ENCODE measurements at places on chromosomes 13 and 19.

GRCh38 chr19:49387936-49388372 is at the start of gene KASH5:
Gene KASH5 (plus strand): TSS chr19:49388249. CDS start chr19:49390884, 2,635 bp downstream.
- peak; percentile 66 for DNase-seq

DNA sequence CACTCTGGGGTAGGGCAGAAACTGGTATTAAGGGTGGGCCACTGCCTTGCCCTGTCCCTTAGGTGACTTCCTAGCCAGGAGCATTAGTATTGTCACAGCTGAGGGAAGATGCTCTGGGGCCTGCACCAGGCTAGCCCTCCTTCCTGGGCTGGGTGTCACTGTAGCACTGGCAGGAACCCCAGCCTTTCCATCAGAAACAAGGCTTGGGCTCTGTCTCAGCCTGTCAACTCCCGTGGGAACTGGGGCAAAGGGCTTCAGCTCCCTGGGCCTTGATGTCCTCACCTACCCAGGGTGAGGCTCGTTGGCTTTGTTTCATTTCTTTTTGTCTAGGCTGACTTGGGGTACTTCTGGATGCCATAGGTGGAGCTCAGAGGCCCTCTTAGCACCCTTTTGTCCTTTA is 18.0 kb downstream of the PAF1 start:
- DNase-seq, result no peak

GRCh38 chr19:50939596-50939995 is 13.2 kb downstream of the KLK5 start:
- DNase-seq, result no peak

DNA sequence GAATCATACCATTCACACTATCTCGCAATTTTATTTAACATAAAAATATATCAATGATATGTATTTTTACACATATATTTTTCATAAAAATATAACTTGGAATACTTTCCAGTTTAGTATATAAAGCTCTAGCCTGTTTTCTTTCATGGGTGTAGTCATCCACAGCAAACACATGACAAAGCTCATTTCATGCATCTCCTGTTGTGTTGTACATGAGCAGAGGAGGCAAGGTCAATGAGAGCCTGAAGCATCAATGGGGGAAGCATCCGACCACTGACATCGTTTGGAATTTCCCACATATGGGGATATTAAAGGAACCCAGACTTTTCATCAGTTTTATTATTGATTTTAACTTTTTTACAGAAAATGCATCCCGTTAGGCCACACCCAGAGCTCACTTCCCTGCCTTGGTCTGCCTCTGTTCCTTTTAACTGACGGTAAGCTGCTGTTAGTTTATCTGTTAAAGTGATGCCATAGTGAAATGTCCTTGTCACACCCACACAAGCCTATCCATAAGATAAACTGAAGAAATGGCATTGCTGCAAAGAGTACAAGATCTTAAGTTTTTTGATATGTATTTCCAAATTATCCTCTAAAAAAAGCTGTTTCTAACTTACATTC is 44.0 kb downstream of the MIPEP start:
- DNase-seq, result no peak

- DNase-seq, result no peak
These were observed 450.4 kb downstream of the FGF9 start for GRCh38 chr13:22121146-22121739.

DNA sequence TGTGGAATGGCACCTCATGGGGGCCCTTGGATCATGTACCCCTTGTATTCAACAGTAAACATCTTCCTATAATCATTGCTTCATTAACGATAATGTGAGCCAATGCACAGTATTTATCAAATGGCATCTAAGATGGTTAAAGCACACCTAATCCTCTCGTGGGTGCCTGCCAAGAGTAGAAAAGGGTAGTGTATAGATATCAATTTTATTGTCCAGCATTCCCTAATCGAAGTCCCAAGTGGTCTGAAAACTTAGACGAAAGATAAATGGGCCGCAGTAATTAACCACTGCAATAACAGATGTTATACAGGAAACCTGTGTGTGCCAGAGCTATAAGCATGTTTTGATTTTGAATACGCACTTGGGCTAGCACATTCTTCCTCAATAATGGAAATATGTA is 667 bp upstream of the MBNL2 start:
- DNase-seq, result no peak

- no peak for DNase-seq
These were observed 5.3 kb downstream of the POLR2E start for GRCh38 chr19:1089891-1090290.

DNA sequence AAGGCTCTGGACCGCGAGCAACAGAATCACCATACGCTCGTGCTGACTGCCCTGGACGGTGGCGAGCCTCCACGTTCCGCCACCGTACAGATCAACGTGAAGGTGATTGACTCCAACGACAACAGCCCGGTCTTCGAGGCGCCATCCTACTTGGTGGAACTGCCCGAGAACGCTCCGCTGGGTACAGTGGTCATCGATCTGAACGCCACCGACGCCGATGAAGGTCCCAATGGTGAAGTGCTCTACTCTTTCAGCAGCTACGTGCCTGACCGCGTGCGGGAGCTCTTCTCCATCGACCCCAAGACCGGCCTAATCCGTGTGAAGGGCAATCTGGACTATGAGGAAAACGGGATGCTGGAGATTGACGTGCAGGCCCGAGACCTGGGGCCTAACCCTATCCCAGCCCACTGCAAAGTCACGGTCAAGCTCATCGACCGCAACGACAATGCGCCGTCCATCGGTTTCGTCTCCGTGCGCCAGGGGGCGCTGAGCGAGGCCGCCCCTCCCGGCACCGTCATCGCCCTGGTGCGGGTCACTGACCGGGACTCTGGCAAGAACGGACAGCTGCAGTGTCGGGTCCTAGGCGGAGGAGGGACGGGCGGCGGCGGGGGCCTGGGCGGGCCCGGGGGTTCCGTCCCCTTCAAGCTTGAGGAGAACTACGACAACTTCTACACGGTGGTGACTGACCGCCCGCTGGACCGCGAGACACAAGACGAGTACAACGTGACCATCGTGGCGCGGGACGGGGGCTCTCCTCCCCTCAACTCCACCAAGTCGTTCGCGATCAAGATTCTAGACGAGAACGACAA is 1.8 kb downstream of the PCDH17 start:
- peak; percentile 88 for DNase-seq

GRCh38 chr13:40987606-40988280 is 31.4 kb downstream of the ELF1 start:
- DNase-seq, result no peak

DNA sequence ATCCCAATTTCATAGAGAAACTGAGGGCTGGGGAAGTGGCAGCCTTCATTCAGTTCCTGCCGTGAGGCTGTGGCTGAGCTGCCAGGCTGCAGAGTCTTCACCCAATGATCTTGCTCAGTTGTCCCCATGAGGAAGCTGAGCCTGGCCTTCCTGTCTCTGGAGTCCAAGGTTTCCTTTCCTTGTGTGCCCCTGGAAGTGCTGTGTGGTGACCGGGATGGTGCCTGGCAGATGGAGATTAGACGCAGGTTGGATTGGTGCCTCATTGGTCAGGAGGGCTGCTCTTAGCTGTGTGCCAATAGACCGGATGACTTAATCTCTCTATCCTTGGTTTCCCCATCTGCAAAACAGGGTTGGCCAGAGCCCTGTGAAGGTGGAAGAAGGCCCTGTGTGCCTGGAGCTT is 24.6 kb downstream of the DNM2 start:
- no peak for DNase-seq

- peak; percentile 54 for DNase-seq
These were observed 216.1 kb downstream of the SLITRK1 start for GRCh38 chr13:83666141-83666540.

GRCh38 chr13:80115616-80116015 is 225.3 kb downstream of the SPRY2 start:
- DNase-seq, result no peak

DNA sequence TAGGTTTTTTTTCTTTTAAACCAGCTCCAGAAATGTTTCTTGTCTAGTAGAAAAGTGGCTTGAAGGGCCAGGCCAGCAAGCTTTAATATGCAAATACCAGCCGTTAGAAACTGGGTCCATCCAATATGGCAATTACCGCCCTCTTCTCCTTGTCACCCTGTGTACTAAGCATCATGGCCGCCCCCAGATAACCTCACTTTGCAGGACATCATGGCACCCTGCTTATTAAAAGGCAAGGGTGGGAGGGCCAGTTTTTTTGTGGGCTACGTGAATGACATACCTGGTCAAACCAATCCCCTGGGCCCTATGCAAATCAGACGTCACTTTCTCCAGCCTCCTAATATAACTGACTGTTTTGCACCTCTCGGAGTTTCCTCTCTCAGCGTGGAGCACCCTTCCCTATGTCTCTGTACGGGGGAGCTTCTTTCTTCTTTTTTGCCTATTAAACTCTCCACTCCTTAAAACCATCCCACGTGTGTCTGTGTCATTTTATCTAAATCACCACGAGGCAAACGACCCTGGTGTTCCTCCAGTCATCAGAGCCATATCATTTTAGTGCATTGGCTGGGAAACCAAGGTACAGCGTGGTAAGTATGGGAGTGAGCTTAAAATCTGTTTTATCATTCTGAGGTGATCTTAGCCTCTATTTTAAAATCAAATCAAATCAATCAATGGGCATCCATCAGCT is 27.7 kb downstream of the OXGR1 start:
- DNase-seq, result no peak

DNA sequence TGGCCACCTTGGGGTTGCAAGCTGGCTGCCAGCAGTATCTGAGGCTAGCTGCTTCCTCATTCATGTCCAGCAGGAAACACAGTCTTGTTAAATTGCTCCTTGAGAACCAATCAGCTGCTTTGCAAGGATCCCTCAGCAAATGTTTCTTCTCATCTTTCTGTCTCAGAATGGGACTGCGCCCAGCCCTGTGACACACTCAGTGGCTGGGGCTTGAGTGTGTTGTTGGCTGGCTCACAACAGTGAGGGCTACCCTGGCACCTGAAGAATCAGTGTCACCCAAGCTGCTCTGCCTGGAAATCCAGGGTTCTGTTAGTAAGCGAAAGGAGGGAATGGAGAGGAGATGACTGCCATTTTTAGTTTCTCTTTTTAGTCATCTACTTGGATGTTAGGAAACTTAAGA is 317.2 kb downstream of the DCT start:
- DNase-seq, result no peak

GRCh38 chr13:22193070-22193469 is 522.2 kb downstream of the FGF9 start:
- DNase-seq, result no peak

GRCh38 chr13:76932076-76932475 is 16.2 kb upstream of the ACOD1 start:
- DNase-seq, result no peak

GRCh38 chr19:49677901-49678674 is 1.0 kb downstream of the PRMT1 start:
- peak; percentile 97 for DNase-seq

- peak; percentile 19 for DNase-seq
These were observed 16.6 kb downstream of the VRK3 start for GRCh38 chr19:50008532-50008931.

- DNase-seq, result no peak
These were observed 744 bp downstream of the ZNF805 start for GRCh38 chr19:57241176-57241575.

DNA sequence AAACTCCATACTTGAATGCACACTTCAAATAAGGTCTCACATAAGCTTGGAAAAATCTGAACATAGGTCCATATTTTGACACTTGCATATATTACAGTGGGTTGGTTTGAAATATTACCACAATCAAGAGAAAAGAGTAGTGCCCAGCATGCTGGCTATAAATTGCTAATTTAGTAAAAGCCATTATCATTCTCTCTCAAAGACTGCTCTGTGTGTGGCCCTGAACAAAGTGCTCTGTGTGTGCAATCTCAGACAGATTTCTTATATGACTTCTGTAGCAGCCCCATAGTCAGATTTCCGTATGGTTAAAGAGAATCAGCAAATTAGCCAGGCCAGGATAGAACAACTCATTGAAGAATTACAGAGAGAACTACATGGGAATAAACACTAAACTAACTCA is 78.2 kb downstream of the LIG4 start:
- DNase-seq, result no peak

DNA sequence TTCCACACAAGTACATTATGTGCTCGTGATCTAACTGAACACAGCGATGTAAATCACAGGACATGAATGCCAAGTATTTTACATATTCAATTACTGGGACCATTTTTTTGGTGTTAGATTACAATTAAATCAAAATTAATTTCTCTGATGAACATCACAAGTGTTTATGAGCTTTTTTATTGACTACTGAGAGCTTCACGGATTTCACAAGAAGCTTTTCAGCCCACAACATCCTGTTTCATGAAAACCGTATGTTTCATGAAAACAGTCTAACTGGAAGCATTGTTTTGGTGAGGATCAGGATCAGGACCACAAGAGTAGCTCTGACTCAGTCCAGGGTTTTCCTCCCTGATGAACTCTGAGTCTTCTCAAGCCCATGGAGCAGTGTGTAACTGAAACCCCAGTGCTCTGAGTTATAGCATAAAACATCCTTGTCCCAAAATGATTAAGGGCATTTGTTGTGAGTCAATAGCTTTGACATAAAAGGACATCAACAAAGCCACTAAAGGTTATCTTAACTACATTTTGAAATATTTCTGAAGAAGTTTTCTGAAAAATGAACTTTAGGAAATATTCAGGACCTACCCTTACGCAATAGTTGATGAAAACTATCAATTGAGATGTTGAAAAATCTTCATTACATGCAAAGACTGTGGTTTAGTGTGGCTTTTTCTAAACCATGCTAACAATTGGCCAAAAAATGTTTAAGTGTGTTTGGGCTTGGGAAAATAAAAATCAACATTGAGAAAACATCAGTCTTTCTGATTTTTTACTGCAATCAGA is 49.3 kb downstream of the UFM1 start:
- no peak for DNase-seq

DNA sequence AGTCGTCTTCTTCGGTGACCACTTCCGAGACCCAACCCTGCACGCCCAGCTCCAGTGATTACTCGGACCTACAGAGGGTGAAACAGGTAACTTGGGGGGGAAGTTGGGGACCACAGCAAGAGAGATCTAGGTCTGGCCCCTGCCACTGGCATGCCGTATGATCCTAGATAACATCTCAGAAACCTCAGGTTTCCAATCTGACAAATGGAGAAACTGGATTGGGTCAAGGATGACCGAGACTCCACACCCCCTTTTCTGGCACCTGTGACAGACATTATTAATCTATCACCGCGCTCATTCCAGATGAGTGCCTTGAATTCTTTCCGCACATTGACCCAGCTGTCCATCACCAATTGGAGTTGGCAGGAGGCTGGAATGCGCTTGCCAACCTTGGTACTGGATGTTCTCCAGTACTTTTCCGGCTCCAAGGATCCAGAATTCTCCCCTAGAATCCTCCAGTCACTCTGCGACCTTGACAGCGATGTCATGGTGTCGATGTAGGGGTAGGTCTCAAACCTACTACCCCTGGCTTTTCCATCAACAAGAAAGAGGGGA is 17.4 kb downstream of the VASP start:
- DNase-seq, result no peak

GRCh38 chr13:51849145-51850101 is 4.4 kb upstream of the TMEM272 start:
- peak; percentile 48 for DNase-seq

DNA sequence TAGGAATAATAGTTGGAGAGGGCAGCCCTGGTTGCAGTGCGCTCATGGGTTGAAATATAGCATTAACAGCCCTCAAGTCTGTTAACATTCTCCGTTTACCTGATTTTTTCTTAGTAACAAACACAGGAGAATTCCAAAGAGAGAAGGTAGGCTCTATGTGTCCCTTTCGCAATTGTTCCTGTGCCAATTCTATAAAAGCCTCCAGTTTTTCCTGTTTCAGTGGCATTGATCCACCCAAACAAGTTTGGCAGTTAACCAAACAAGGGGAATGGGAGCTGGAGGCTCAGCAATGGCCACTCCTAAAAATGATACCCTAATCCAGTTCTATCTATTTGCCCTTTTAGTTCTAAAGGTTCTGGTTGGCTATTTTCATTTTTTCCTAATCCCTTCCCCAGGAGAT is 151.6 kb downstream of the ZNF486 start:
- DNase-seq, result no peak

Data from eye (tissue), 1 donor.